ENCODE measurements at places on chromosomes 7 and 10.
A peak's percentile ranks its signal among the peaks of the same experiment; 100 is the strongest.

- no peak for DNase-seq
Measured at GRCh38 chr7:94907811-94908322, 473 bp downstream of the PPP1R9A start.

DNA sequence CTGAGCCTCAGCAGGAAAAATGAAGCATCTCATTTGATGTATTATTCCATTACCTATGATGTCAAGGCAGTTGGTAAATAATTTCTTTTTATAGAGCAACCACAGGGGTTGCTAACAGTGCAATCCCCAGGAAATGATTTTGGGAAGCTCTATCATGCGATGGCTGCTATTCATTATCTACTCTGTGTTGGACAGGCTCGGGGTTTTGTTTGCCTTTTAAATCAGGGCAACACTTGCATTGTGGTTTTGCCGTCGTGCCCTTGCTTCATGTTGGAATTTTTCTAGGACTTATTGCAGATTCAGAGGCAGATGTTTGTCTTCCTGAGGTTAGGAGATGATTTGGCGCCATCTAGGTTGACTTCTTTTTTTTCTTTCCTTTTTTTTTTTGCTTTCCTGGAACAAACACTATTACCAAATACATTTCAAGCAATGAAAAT lies 128.4 kb downstream of the BICC1 start:
- DNase-seq, result no peak

DNA sequence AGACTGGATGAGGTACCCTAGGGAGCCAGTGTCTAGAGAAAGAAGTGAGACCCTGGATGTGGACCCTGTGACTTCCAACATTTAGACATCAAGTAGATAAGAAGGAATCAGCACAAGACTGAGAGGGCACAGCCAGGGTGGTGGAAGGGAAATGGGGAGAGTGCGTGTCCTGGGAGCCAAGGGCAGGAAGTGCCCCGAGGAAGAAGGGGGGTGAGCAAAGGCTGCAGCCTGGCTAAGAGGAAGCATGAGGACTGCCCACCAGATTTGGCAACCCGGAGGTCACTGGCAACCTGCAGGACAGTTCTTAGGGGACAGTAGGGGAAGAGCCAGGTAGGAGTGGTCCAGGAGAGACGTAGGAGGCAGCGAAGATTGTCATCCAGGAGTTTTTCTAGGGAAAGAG lies 14.8 kb downstream of the COL13A1 start:
- no peak for DNase-seq

GRCh38 chr7:17622451-17622850 lies 317.8 kb downstream of the SNX13 start:
- no peak for DNase-seq

- no peak for DNase-seq
Measured at GRCh38 chr7:2022737-2023250, 210.0 kb downstream of the MAD1L1 start.

- no peak for DNase-seq
Measured at GRCh38 chr7:85415743-85416142, 228.9 kb upstream of the SEMA3D start.

- DNase-seq, result no peak
Measured at GRCh38 chr7:47393406-47393805, 188.5 kb downstream of the TNS3 start.

DNA sequence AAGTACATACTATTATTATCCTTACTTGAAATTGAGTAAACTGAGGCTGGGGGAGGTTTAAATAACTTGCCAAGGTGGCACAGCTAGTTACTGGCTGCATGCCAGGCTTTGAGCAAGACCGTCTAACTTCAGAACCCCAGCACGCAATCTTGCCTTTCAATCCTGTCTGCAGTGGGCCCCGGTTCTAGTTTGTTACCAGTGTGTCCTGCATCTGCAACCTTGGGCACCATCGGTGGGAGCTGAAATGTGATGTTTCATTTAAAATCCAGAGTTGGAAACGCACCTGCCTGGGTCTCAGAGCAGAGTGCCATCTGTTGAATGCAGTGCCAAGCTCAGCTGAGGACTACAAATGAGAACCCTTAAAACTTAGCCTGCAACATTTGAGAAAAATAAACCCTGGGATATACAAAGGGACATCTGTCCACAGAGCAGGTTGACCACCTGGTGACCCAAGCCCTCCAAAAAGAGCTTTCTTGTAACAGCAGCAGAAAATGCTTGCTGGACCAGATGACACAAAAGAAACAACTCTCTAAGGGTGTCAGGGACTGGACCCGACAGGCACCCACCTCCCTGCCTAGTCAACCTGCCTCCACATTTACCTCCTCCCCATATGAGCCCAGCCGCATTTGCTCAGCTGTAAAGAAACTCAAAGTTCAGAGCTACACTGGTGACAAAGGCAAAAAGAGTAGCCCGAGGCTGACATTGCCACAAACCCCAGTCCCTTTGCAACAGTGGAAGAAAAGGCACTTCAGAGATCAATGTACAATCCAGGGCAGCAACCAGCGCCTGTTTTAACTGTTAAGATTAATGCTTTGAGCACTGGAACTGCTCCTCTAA lies 1.7 kb downstream of the SH3PXD2A start:
- DNase-seq, result no peak

- DNase-seq, result no peak
Measured at GRCh38 chr7:65475734-65476319, 102.2 kb downstream of the ZNF92 start.

DNA sequence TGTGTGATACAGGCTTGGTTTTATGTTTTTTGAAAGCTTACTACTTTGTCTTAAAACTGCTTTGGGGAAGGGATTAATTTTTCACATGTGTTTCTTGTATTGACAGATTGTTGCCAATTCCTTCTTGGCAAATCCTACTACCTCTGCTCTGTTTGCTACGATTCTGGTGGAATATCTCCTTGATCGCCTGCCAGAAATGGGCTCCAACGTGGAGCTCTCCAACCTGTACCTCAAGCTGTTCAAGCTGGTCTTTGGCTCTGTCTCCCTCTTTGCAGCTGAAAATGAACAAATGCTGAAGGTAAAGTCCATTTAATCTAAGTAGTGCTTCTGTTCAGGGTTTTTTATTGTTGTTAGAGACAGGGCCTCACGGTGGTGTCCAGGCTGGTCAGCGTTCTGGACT lies 33.6 kb downstream of the TRRAP start:
- DNase-seq, result no peak

- no peak for DNase-seq
Measured at GRCh38 chr7:113812591-113813255, 106.1 kb downstream of the PPP1R3A start.

- peak; percentile 87 for DNase-seq
Measured at GRCh38 chr7:147775516-147776284, 814.9 kb upstream of the C7orf33 start.

DNA sequence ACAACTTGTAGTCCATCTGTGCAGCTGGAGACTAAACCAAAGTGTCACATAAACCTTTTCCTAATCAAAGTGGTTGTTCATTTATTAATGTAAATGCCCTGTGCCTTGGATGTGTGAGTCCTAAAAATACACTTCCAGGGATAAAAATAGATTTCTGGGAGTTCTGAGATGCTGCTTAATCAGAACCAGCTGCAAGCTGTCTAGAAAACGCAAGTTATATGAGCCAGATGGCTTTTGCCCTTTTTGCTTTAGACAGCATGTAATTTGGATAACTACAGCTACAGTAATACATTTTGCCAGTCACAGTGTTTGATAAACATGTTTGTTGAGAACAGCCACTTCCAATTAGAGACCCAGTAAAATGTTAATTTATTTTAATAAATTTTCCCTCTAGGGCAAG lies 185.1 kb upstream of the PRPS1L1 start:
- no peak for DNase-seq

GRCh38 chr7:100556541-100556940 lies 17.2 kb downstream of the SAP25 start:
- DNase-seq, result no peak

- no peak for DNase-seq
Measured at GRCh38 chr10:120734483-120735078, 116.6 kb upstream of the WDR11 start.

DNA sequence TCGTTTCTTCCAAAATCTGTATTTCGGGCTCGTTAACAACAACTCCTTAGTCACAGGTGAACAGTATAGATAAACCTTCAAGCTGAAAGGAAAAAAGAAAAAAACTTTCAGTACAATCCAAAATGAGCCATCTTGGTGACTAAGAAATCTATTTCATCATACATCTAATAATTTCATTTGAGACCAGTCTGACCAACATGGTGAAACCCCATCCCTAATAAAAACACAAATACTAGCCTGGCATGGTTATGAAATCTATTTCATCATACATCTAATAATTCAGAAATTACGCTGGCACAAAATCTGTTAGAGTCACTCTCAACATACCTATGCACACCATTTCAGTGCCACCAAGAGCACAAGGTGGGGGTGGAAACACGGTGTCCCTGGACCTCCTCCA lies 8.8 kb downstream of the DCLRE1C start:
- no peak for DNase-seq

GRCh38 chr10:95273393-95274312 lies 17.1 kb downstream of the PDLIM1 start:
- DNase-seq, result no peak

DNA sequence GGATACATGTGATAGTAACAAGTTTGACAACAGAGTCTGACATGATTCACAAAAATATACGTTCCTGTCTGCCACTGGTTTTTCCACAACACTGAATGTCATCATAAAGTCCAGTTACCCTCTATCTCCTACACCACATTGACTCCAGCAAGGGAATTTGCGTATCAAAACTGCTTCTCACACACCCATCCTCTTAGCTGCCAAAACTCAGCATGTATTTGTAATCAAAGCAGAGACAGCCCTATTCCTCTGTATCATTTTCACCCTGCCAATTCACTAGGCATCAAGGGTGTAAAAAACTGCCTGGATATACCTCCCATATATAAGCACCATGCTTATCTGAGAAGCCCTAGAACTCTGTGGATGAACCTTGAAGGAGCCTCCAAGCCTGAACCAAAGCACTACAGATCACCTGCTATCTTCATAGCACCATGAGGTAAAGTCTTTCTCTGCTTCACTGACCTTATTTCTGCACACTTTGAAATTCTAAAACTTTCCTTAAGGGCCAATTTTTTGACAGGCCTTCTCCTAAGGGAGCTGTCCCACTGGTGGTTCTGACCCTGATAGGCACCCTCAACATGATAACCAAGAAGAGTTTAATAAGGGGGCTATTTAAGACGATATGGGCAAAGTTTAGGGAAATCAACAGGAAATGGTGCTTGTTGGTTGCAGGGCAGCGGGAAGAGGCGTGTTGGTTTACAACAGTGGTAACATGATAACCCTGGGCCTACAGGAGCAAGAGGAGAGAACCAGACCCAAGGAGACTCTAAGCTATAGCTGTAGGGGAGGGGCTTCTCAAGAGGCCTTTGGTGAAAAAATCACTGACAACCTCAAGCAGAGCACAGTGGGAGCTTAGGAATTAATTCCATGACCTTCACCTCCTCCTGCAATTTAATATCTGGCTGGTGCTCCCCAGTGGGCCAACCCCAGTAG lies at the start of gene IFIT1B:
TSS of gene IFIT1B (plus strand) at position 352 of the 933 bp plus-strand sequence. CDS start at position 432, 80 bp downstream.
- no peak for DNase-seq

DNA sequence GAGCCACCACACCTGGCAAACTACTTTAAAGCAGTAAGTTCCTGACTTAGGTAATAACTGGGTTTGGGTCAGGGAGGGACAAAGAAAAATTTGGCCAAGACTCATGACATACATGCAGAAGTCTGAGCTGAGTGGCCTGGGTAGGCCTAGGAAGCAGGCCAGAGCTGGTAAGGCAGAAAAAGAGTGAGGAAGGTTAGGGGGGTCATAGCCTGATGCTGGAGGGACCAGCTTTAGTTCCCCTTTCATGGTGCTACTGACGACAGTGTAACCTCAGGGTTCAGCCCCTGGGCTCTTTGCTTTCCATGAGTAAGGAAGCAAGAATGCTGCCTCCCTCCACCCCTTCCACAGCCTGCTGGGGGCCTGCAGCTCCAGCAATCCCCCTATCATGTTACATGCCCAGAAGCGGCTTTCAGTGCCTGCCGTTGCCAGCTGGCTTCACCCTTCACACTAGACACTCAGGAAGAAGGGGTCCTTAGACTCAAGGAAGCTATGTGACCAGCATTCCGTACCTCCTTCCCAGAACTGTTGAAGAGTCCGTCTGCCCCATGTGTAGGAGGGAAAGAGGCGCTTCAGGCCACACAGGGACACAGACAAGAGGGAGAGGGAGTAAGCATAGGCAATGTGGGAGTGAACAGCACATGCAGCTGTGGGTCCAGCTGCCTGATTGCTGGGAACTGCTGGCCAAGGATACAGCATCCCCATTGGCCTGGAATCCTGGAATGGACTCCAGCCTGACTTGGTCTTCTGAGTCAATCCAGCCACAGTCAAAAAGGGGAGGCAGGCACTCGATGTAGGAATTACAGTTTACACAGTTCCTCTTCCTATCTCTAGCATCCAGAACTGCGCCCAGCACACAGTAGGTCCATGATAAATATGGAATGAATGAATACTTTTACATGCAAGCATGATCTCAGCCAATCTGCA lies 4.1 kb upstream of the PLAU start:
- DNase-seq, result no peak

- no peak for DNase-seq
Measured at GRCh38 chr7:149191851-149192250, 3.5 kb upstream of the ZNF282 start.

GRCh38 chr10:88062798-88063472 lies 199.5 kb downstream of the PTEN start:
- DNase-seq, result no peak

DNA sequence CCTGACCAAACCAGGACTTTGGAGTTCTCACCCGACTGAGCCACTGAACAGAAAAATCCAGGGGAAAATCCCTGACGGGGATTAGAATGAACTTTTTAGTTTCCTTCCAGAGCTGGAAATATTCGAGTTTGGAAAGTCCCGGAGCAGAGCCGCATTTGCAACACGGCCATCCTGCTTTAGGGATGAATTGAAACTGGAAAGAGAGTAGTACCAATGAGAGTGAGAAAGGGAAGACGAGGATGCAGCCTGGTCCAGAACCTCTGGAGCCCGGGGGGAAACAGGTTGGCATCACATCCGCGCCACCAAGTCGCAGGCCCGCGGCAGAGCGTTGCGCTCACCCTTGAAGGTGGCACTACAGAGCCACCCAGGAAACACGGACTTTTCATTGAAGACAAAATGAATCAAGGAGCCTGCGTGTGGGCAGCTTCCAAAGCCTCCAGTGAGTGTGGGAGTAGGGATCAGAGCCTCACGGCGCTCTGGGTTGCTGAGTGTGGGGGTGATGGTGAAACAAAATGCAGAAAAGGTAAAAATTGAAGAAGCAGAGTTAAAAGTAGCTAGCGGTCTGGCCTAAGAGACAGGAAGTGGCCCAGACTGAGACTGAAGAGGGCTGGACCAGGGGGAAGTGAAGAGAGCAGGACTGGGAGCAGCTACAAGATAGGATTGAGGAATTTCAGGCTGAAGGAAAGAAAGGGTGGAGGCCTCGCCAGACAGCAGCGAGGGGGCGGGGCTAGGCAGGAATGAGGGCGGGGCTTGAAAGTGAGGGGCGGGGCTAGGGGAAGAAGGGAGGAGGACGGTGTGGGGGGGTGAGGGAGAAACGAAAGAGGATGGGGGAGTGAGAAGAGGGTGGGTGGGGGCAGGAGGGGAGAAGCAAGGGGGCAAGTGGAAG lies 1.8 kb downstream of the SMURF1 start:
- DNase-seq, result no peak

DNA sequence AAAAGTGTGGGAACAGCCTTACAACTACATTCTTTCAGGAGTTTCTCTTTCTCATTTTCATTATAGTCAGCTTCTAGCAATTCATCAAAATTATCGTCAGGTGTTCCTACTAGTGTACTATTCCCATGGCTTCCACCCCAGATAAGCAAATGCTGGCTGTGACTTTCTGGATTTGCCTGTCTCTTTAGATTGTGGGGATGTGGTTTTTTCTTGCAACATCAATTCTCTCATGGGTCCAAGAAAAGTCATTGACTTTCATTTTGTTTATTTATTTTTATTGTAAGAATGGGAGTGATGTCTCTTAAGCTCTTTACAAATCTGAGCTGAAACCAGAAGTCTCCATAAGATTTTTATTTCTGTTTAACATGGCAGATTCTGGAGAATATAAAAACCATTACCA lies 349.7 kb upstream of the SEMA3C start:
- no peak for DNase-seq

Data from NCI-H1930 (cell line).